ENCODE measurements at places on chromosomes 6 and 20. TPM values are rescaled to one million over a fixed set of nuclear protein-coding genes. Genes with fewer than 3 reads are reported as not detected.
A peak's percentile ranks its signal among the peaks of the same experiment; 100 is the strongest.

- no peak within 1 kb of the TSS for H3K27ac ChIP-seq
- H3K4me3 ChIP-seq, result peak within 1 kb of the TSS; percentile 85
- DNase-seq, result peak; percentile 79
- peaks cover 48% of the 10 kb centered on the region for H3K27me3 ChIP-seq
- peaks cover 14% of the 10 kb centered on the region for H3K4me1 ChIP-seq
- no peaks in the 10 kb centered on the region for H3K36me3 ChIP-seq
Measured at GRCh38 chr6:68634726-68635411, at the start of gene ADGRB3. TSS of gene ADGRB3 (plus strand) at chr6:68635282. CDS start at chr6:68638676, 3,394 bp downstream.

GRCh38 chr6:89145956-89146717 lies at the start of gene PM20D2:
TSS of gene PM20D2 (plus strand) at chr6:89146055. CDS start at chr6:89146145, 90 bp downstream.
- peak within 1 kb of the TSS; percentile 91 for H3K4me3 ChIP-seq
- peaks cover 26% of the 10 kb centered on the region for H3K4me1 ChIP-seq
- DNase-seq, result peak; percentile 90

DNA sequence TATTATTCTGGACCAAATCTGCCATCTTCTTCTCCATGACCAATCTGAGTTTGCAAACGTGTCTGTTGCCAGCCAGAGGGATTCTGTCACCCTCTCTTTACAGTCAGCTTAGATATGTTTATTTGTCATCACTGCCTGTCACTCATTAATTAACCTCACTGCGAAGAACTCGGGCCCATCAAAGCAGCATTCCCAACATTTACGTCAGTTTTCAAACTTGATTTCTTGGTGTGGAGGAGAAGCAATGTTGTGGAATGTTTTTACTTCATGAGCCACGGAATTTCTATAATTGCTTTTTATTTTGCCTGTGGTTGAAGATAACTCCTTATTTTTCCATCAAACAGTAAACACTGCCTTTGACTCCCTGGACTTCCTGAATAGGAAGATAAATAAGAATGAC lies 91.8 kb upstream of the CNKSR3 start:
- H3K4me3 ChIP-seq, result no peak overlapping the region
- H3K36me3 ChIP-seq, result no peaks in the 10 kb centered on the region
- peaks cover 2% of the 10 kb centered on the region for H3K27me3 ChIP-seq
- H3K4me1 ChIP-seq, result peaks cover 28% of the 10 kb centered on the region
- H3K27ac ChIP-seq, result no peak overlapping the region
- DNase-seq, result no peak

The LY86 gene
- total RNA-seq, result 1.2 TPM

The CST4 gene
- total RNA-seq, result not detected
